ENCODE measurements at places on chromosomes 12 and 14.

DNA sequence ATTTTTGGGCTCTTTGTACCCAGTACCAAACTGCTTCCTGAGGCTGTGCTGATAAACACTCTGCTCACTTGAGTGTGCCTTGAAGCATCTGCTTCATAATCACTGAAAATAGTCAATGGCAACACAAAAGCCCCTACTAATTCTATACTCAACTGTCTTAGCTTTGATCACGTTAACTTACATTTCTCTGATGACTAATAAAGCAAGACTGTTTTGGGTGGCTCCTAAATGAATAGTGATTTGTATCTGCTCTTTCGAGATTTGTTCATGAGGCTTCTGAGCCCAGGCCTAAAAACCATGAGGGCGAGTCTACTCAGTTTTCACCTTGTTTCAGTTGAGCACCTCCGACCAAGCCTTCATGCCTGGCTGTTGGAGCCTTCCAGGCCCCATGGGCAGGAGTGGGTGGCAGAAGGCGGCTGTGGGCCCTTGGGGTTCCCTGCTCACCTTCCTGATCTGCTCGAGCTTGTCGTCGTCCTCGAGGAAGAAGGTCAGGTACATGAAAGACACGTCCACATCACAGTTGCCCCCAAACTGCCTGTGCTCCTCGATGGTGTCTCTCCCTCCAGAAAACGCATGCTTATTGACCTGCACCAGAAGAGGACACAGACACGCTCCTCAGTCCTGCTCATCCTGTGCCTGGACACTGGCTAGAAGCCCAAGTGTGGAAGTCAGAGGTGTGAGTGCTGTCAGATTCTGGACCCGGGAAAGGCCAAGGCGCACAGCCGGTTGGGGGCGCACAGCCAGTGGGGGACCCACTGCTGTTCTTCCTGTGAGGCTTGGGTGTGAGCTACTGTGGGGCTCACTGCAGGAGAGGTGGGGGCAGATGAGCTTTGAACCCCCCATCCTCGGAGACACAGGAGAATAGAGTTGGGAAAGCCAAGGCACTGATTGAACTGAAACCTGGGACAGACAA lies 13.7 kb downstream of the SLC25A47 start:
- no peak for DNase-seq

GRCh38 chr14:51547701-51548100 lies 104.0 kb upstream of the FRMD6 start:
- no peak for DNase-seq

DNA sequence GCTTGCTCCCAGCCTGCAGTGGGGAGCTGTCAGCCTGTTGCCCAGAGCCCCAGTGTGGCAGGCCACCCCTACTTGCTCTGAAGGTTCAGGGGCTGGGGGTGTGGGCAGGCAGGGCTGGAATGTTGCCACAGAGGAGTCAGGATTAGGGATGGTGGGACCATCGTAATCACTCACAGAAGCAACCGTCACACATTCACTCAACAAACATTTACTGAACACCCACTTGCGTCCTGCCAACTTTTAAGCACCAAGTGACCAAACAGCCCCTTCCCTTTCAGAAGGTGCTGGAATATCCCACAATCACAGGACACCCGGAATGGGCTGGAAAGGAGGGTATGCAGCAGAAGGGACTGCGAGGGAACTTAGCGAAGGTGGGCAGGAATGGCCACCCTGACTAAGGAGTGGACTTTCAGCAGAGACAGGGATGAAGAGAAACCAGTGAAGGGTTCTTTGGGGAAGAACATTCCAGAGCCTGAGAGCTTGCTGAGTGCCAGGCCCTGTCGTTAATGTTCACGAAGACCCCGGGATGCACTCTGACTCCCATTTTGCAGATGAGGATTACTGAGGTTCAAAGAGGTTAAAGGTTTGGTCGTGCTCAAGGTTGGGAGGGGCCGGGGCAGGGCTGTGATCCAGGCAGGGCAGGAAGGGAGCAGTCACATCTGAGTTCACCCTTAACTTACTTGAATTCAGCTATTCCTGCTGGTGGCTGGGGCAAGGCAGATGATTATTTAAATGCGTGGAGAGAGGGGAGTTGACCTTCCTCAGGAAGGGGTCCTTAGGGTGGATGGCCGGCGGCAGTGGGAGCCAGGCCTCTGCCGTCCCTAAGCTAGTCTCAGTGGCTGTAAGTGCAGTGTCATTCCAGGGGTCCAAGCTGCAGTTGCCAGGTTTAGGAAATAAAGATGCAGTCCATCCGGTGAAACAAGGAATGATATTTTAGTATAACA lies 2.3 kb upstream of the ZBTB42 start:
- no peak for DNase-seq

DNA sequence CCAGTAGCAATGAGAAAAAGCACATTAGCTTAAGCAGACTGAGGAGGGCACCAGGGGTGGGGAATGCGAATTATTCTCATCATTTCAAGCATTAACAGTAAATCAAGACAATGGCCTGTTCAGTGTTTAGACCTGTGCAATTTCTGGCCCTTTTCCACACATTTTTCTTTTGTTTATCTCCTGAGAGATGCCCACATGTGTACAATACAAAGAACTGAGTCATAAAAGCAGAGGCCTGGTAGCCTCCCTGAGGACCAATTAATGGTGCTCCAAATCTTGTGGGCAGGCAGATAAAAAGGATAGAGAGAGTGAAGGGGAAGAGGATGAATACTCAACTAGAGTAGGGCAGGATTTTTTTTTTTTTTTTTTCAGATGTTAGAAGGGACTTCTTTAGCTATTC lies 480.8 kb downstream of the RERGL start:
- DNase-seq = no peak

DNA sequence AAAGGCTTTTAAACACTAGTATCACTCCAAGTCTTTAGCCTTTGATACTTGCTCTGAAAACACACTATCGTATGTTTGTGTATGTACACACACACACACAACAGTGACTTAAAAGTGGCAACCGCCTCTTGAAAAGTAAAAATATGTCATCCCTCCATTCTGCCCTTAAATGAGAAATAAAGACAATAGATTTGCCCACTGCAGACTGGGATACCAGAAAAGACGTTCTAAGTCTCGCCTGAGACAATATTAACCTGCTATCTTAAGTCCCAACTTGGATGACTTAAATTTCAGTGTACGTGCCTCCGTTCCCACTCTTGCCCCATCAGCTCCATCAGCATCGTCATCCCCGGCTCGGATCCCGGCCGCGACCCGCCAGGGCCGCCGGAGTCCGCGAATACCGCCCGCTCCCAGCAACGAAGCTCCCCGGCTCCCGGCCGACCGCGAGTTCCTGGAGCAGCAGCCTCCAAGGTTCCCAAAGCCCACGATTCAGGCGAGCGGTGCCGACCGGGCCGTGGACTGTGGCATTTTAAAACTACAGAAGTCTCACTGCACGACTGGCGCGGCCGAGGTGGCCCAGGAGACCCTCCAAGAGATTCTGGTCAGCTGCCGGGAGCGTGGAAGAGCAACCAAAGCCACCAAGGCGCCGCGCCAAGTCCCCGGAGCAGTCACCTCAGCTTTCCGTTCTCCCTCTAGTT lies 2.8 kb upstream of the ARID2 start:
- DNase-seq = peak; percentile 48

DNA sequence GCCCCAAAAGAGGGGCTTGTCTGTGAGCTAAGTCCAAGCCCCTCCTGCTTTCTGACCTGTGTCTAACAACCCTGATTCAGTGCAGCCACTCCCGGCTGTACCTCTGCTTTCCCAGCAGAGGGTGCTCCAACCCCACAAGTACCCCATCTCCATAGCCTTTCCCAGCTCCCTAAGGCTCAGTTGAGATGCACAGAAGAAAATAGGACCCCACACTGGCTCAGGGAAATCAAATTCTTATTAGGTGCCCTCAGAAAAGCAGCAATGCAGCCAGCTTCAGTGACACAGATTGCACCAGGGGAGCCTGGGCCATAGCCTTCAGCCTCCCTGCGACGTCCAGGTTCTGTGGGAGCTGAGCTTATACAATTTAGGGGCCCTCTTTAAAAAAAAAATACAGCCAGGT lies 49.9 kb downstream of the LRRC74A start:
- peak; percentile 64 for DNase-seq

- DNase-seq = peak; percentile 91
Measured at GRCh38 chr14:53022593-53022992, 71.7 kb upstream of the FERMT2 start.

DNA sequence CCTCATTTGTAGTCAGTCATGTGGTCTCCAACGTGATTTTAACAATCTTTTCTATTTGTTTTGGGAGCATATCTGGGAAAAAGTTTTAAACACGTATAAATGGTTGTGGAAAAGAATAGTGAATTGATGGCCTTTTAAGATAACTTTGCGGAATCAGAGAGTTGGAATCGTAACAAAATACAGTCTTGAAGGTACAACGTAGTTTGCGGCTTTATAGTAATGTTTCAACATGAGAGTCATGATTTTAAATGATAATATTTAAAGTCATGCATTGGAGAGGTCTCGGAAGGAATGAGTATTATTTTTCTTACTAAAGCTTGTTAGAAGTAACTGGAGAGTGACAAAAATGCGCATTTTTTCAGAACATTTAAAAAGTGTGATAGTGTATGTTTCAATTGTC lies 1.6 kb downstream of the AEBP2 start:
- DNase-seq = peak; percentile 15

- DNase-seq = peak; percentile 90
Measured at GRCh38 chr12:91406920-91407341, 224.3 kb upstream of the DCN start.

DNA sequence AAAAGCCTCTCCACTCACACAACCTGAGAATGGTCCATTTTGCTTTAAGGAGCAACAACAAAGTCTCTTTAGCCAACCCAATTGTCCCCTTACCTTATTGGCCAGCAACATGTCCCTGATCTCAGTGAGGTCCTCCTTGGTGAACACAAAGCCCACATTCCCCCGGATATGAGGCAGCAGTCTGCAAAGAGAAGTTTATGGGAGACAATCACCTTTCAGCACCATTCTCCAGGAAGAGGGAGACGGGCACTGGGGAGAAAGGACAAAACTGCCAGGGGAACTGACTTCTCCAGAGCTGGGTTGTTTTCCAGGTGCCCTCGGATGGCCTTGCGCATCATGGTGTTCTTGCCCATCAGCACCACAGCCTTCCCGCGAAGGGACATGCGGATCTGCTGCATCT lies 1.9 kb downstream of the RPLP0 start:
- DNase-seq = no peak

- DNase-seq = peak; percentile 29
Measured at GRCh38 chr12:112001576-112001975, 11.4 kb downstream of the TMEM116 start.

- no peak for DNase-seq
Measured at GRCh38 chr12:79114896-79115295, 250.3 kb downstream of the SYT1 start.

DNA sequence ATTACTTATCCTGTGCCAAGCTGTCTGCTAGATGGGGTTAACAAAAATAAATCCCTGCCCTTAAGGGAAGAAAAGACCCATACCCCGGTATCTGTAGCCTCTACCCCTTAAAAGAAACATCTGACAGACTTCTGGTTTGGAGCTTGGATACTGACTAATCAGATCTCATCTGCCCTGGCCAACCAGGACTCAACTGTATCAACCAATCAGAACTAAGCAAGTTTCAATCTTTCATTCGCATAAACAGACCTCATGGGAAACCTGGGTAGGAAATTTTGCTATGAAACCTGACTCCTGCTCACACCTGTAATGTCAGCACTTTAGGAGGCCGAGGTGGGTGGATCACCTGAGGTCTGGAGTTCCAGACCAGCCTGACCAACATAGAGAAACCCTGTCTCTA lies 26.4 kb upstream of the PRMT8 start:
- DNase-seq = no peak

- DNase-seq = no peak
Measured at GRCh38 chr12:57614948-57615500, 3.8 kb downstream of the ARHGEF25 start.

DNA sequence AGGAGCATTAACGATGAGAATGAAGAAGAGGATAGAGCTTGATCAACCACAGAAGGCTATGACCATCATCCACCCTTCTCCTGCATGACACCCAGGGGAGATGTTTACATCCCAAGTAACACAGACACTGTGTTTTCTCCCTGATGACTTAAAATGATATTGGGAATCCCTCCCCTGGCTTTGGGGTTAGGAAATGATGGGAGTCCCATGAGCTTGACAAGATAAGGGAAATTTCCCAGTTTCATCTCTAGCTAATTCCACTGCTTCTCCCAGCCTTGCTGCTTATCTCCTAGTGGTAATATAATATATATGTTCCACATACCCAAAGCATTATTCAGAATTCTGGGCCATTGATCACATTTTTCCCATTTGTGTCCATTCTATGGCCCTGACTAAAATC lies 4.0 kb upstream of the OR6S1 start:
- no peak for DNase-seq

GRCh38 chr14:78927261-78927660 lies 757.1 kb downstream of the NRXN3 start:
- DNase-seq = no peak

DNA sequence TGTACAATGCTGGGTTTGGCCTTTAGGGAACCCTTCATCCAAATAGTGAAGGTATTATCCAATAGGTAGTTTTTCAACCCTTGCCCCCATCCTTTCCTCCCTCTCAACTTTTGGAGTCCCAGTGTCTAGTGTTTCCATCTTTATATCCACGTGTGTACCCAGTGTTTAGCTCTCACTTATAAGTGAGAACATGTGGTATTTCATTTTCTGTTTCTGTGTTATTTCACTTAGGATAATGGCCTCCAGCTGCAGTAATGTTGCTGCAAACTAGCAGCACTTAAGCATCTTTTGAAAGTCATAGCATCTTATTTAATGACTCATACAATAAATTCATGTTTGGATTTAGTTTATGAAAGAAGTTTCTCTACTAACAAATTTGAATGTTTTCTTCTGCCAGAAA lies 442.5 kb downstream of the NELL2 start:
- DNase-seq = no peak

GRCh38 chr14:68787092-68787992 lies 5.5 kb downstream of the ZFP36L1 start:
- DNase-seq = no peak

GRCh38 chr12:4011597-4011996 lies 138.4 kb upstream of the PARP11 start:
- DNase-seq = peak; percentile 36

DNA sequence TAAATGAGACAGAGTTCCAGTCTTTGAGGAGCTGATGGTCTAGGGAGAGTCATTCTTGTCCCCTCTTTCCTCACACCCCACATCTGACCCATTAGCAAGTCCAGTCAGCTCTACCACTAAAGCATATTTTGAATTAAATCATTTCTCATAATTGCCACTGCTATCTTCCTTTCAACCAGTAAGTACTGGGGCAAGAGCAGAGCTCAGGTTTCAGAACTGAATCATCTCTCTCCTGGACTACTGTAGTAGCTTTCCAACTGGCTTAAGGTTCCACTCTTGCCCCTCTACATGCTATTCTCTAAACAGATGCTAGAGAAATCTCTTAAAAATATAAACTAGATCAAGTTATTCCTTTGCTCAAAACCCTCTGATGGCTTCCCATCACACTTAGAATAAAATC lies 218.3 kb downstream of the TTC6 start:
- DNase-seq = no peak

GRCh38 chr12:111643427-111643826 lies 42.3 kb downstream of the BRAP start:
- peak; percentile 72 for DNase-seq

Measured in M059J (cell line).